ENCODE measurements at places on chromosomes 5 and 9.

- no peak for DNase-seq
These were observed 265.5 kb upstream of the ZNF608 start for GRCh38 chr5:125011947-125012346.

DNA sequence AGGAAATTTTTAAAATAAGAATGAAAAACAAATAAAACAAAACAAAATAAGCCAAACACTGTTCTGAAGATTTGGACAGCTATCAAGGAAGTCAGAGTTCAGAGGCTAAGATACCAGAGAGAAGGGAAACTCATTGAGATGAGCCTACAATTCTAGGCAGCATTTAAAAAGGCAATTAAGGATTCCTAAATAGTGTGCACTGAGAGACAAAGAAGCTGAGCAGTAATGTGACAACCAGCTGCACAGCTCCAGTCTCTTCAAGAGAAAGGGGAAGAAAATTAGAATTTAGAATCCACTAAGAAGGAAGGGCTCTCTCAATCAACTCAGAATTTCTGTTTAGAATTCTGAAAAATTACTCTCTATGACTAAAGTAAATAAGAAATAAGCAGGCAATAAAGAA is 246.7 kb upstream of the COX7C start:
- DNase-seq: no peak

GRCh38 chr5:137995077-137995748 is 37.7 kb downstream of the FAM13B start:
- peak; percentile 41 for DNase-seq

DNA sequence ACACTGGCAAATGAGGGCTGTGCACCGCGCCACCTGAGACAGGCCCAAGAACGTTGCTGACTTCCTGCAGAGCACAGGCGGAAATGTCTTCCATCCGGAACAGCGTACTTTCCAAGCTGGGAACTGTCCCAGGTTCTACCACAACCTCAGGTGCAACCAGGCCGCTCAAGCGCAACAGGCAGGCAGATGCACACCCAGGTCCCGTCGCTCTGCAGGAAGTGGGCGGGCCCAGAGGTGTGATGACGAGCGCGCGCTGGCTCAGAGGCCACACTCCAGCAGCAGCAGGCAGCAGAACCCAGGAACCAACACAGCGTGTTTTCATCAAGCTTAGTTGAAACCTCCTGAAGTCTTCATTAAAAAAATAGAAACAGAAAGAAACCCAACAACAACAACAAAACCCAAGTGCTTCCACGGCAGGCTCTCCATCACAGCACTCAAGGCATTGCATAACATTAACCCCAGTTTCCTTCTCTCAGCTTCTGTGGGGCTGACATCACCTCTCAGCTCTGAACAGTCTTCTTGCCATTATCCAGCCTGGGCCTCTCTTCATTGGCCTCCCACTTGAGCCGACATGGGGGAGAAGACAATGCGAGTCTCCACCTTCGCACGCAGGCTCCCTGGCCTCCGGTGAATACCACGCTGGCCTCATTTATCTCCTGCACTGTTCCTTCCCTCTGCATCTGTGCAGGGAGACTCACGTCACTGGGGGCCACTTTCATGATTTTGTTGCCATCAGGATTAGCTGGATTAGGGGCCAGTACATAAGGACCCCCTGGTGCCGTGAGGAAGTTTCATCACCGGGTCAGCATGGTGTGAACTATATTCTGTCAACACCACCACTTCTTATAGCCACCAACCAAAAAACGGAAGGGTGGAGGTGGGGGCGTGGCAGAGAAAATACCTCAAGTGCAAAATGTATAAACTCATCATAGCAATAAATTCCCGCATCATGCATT is 22.1 kb downstream of the PTCH1 start:
- DNase-seq: no peak

- DNase-seq: no peak
These were observed 67.9 kb upstream of the PANK3 start for GRCh38 chr5:168647083-168647482.

GRCh38 chr9:34665067-34665380 is 2.6 kb upstream of the CCL27 start:
- DNase-seq: no peak

DNA sequence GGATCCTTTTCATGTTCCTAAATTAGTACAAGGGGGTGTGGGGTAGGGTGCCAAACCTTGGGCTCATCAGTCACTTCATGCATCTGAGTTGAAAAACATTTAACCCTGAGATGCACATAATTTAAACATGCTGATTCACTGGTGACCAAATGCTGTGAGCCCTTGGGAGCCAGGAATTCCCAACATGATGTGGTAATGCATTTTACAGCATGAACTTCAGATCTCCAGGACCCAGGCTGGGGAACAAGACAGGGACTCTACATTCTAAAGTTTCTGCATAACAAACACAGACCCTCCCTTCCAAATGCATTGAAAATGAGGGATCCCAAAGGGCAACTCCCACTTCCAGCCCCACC is 322.2 kb downstream of the NDUFS4 start:
- no peak for DNase-seq

DNA sequence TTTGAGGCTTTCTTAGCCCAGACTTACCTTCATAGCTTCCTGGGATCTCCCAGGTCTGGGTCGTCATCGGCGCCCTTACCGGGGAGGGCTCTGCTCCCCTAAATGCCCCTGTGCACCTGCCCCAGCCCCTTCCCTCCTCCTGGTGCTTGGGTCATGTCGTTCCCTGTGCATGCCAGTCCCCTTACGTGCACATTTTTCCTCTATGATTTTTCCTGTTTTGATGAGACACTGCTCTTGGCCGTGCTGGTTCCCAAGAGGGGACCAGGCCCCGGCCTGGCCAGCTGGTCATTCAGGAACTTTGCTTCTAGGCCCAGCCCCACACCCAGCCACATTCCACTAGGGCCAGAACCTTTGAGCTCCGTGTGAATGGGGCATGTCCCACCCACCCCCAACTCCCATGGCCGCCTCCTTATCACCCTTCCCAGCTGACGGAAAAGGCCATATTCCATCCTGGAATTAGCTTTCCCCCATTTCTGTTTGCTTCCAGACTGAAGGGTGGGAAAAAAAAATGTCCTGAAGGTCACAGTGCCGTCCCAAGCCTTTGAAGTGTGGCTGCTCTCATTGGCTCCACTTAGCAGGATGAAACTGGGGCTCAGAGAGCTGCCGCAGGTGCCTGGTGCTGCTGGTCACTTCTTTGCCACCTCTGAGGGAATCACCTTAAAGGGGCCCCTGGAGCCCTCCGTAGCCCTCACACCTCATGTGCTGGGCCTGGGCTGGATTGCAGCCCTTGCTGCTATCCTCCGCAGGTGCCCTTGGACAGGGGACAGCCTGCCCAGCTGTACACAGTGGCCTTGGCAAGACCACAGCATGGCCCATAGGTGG is 25.1 kb downstream of the ERGIC1 start:
- no peak for DNase-seq

- DNase-seq: no peak
These were observed 18.3 kb downstream of the INVS start for GRCh38 chr9:100117316-100117715.

DNA sequence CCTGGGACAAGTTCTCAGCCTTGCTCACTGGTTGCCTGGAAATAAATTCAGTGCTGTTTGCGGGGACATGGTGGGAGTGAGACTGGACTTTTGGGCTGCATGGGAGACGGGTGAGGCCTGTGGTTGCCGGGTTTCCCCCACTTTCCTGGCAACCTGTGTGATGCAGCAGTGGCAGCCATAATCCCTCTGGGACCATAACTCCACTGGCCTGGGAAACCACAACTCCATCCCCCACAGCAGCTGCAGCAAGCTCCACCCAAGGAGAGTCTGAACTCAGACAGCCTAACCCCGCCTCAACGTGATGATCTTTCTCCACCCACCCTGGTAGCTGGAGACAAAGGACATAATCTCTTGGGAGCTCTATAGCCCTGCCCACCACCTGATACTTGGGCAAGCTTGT is 349.9 kb downstream of the PIK3R1 start:
- DNase-seq: no peak

GRCh38 chr5:141434006-141434405 is 3.7 kb downstream of the PCDHGA12 start:
- DNase-seq: no peak

- no peak for DNase-seq
These were observed 216.8 kb downstream of the TUSC1 start for GRCh38 chr9:25461416-25461815.

GRCh38 chr9:104835161-104835560 is 71.2 kb downstream of the NIPSNAP3B start:
- DNase-seq: no peak

GRCh38 chr5:140916325-140916724 is 9.8 kb upstream of the PCDHAC1 start:
- DNase-seq: no peak

DNA sequence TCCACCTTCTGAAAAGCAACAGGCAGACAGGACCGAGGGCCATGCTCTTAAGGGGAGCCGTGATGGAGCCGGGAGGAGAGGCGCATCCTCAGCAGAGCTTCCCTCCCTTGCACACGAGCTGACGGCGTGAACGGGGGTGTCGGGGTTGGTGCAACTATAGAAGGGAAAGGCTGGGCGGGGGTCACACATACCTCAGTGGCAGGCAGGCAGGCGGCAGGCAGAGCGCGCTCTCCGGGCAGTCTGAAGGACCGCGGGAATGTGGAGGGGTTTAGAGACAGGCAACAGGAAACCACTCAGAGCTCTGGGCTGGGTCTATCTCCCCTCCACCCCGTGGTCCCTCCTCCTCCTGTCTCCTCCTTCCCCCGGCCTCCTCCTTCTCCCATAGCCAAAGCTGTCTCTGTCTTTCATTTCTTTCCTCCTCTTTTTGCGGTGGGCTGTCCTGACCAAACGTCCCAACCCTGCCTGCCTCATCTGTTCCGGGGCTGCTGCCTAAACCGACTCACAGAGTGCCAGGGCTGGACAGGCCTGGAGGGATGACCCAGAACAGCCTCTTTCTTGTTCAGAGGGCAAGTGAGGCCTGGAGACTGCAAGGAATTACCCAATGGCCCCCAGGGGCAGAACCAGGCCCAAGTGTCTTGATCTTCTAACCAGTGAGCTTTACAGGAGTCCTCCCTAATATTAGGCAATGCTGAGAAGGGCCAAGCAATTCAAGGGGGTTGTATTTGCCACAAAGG is at the start of gene SPARC:
Gene SPARC, minus strand, starts transcription at position 242 of the 734 bp plus-strand sequence. CDS start 10,727 bp downstream, outside the sequence.
- peak; percentile 88 for DNase-seq

Measured in SK-MEL-5 (cell line).